ENCODE measurements at places on chromosomes 3 and 15.
A peak's percentile ranks its signal among the peaks of the same experiment; 100 is the strongest.

GRCh38 chr3:5791558-5791957, 604.1 kb downstream of the EDEM1 start:
- DNase-seq = peak; percentile 0

DNA sequence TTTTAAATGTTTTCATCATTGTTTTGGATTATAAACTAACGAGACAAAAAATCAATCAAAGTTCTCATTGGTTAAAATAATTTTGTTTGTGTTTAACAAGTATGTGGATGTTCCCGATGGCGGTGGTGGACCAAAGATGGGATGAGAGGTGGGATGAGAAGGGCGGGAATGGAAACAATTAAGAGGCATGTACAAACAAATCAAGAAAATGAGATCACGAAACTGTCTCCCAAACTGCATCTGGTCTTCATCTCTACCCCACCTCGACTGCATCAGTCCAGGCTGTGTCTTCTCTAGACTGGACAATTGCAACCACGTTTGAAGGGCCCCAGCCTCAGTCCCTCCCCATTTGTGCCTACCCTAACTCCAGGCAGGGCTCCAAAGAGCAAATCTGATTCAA, 56.1 kb downstream of the SLC12A8 start:
- DNase-seq = no peak

DNA sequence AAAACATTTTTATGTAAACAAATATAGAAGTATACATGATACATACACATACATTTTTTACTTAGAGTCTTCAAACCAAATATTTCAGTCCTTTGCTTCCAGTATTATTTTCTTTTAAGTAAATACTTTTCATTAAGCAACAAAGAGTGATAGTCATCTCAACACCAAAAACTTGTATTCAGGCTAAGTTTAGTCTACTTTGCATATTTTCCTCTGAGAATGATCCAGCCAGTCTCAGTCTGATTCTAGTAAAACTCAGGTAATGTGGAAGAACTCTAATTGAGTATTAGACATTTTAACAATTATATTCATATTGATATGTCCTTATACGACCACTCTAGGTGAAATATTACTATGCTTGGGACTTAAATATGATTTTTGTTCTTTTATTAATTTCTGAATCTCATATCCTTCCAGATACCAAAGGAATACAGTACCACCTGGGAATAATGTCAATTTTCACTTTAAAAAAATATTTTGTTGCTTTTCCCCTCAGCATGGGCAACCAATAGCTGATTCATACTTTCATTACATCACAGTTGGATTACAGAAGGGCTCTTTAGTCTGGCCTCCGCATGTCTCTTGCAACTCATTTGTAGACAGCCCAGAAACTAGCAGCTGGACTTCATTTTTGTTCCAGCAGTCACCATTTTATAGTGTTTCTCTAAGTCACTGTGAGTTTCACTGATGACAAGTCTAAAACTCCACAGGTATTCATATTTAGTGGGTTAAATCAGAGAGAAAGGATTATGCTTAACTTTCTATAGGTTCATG, 390.4 kb downstream of the ZBTB20 start:
- no peak for DNase-seq

- peak; percentile 2 for DNase-seq
Measured at GRCh38 chr15:60798821-60799220, 319.9 kb upstream of the ICE2 start.

DNA sequence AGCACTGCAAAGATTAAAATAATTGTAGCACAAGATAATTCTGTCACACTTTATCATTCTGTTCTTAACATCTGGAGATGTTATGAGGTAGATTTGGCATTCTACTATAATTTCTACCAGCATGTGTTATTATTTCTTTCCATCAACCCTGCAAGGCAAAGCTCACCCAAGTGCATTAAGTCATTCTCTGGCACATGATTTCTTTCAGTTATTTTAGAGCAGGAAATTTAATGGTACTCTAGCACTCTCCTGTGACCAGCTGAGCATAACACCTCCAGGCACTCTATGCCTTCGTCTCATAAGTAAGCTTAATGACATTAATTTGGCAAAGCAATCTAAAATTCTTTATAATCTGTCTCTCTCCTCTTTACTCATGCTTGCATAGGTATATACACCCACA, 300.2 kb upstream of the GPR149 start:
- no peak for DNase-seq

- peak; percentile 56 for DNase-seq
Measured at GRCh38 chr15:88202231-88202630, 54.3 kb downstream of the NTRK3 start.

GRCh38 chr15:68445351-68445750, 13.4 kb upstream of the ITGA11 start:
- DNase-seq = no peak

- DNase-seq = no peak
Measured at GRCh38 chr3:130935761-130936492, 42.0 kb downstream of the ATP2C1 start.

- no peak for DNase-seq
Measured at GRCh38 chr15:36161771-36162212, 417.6 kb upstream of the CDIN1 start.

DNA sequence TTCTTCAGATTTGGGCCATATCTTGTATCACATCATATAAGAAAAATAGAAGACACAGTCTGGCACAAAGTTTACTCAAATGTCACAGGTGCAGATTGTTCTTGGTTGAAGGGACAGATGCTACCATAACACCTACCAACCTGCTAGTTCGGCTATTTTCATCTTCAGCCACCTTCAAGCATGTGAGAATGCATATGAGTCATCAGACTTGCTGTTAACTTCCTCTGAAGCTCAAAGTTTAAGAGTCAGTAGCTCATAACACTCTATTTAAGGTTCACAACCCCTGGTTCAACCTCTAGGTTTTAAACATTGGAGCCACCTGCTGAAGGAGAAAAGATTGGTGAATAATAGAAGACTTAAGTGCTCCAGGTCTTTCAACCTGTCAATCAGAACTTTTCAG, 522.8 kb downstream of the NLGN1 start:
- DNase-seq = no peak

- no peak for DNase-seq
Measured at GRCh38 chr3:72630327-72630968, 217.8 kb downstream of the SHQ1 start.

DNA sequence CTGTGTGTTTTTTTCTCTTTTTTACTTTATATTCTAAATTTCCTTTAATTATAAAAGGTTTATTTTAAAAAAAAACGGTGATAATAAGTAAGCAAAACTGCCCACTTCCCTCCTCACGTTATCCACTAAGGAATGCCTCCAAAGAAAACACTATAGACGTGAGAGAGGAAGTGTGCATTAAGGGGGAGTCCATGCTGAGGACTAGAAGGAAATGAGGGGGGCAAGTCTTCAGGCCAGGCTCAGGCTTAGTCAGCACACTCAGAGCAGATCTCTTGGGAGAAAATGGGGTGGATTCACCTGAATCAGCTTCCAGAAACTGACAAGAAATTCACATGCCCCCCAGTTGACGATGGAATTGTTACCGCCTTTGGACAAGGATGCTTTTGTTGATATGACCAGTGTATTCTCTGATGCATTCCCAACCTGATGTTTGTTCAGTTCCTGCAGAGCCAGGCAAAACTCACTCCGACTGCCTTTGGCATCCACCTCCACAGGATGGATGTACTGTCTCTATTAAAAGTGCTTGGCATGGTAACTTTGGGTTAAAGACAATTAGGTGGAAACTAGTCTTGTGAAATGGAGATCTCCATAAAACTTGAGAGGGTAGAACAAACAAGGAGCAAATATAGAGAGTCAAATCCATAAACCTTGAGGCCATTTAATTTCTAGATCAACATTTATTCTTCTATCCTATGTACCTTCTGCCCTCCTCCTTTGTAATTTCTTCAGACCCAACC, 167.8 kb downstream of the MYRIP start:
- DNase-seq = no peak

GRCh38 chr15:66027268-66027805, 158.0 kb downstream of the RAB11A start:
- DNase-seq = no peak

DNA sequence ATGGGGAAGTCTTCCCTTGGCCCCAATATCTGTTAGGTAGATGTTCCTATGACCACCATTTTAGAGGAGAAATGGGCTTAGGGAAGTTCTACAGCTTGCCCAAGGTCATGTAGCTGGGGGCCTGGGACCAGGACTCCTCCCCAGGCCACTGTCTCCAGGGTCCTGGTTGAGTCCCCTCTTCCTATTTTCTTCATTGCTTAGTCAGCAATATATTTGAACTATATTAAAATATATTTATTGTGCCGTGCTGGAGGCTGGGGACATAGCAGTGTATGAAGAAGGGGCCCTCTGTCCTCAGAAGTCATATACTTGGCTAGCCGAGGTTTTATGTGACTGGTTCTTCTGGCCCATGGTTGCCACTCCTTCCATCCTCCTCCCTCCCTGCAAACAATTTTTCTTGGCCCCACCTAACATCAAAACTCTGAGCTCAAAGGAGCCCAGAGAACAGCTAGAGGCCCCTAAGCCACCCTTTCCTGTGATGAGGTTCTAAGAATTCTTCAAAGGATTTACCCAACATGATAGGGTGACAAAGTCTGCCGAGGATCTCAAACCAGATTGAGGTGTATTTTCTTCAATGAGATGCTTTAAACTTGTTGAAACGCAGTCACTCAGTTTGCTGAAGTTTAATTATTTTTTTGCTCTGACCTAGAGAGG, 121.2 kb upstream of the RASGRP1 start:
- no peak for DNase-seq

Data from COLO829 (cell line).